ENCODE measurements at places on chromosomes 1 and 21.

DNA sequence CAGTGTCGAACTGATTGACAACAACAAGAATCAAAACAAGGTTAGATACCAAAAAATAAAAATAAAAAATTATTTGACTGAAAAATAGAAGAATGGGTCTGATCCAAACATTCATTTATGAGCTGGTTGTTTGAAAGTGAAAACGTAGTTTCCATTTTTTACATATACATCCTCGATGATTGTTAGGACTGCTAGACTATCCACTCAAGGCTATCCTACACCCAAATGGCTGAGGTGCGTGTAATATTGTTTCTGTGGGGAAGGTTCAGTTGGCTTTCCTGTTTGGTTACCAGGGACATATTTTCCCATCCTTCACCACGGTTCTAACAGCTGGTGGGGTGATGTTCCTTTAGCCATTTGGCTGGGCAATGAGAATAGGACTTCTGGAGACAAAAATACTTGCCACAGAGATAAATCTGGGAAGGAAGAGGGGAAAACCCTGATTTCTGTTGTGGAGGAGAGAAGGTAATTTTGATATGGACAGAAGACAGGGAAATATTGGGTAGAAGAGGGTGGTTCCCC is 66.3 kb downstream of the MAP3K7CL start:
- no peak for DNase-seq

GRCh38 chr21:34252751-34253150 is 111.1 kb upstream of the KCNE2 start:
- DNase-seq, result no peak

- peak; percentile 67 for DNase-seq
Observed at GRCh38 chr1:231160895-231161666, 777 bp upstream of the TRIM67 start.

DNA sequence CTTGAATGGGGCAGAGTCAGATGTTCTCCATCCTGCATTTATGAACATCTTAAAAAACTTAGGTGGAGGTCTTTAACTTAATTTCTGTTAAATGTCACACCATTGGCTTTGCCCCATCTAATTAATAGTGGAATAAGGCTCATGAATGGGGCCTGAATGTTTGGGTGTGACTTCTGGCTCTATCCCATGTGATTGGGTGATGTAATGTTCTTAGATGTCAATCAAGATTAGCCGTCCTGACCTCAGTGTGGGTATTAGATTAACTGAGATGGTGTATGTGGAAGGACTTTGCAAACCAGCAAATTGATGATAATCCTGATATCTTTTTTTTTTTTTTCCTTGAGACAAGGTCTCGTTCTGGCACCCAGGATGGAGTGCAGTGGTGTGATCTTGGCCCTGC is 38.1 kb downstream of the C1orf21 start:
- DNase-seq, result no peak

GRCh38 chr1:169348383-169349036 is 19.1 kb downstream of the NME7 start:
- peak; percentile 75 for DNase-seq

- no peak for DNase-seq
Observed at GRCh38 chr1:96520579-96520947, 201.0 kb upstream of the PTBP2 start.

GRCh38 chr1:7233237-7233540 is 447.9 kb downstream of the CAMTA1 start:
- DNase-seq, result no peak

DNA sequence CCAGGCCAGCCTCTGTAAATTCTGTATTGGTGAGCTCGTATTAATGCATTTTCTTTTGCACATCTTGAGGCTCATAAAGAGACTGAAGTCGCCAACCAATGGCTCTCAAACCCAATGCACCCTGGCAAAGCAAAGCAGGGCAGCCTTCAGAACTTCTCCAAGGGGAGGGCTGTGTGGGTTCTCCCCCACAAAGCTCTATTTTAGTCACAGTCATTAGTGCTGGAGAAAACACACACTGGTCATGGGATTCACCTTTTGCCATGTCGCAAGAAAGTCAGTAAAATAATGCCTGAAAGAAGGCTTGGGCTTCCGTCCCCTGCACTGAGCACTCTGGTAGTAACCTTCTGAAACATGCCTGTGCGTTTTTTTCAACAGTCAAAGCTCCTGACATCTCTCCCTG is 26.3 kb upstream of the ATF3 start:
- no peak for DNase-seq

GRCh38 chr1:200053646-200054045 is 26.1 kb downstream of the NR5A2 start:
- DNase-seq, result no peak

- no peak for DNase-seq
Observed at GRCh38 chr1:29396438-29397255, 160.3 kb downstream of the PTPRU start.

- DNase-seq, result peak; percentile 73
Observed at GRCh38 chr1:109112056-109112651, 1.8 kb upstream of the ELAPOR1 start.

GRCh38 chr1:15326691-15327588 is 79.9 kb downstream of the FHAD1 start:
- DNase-seq, result no peak

DNA sequence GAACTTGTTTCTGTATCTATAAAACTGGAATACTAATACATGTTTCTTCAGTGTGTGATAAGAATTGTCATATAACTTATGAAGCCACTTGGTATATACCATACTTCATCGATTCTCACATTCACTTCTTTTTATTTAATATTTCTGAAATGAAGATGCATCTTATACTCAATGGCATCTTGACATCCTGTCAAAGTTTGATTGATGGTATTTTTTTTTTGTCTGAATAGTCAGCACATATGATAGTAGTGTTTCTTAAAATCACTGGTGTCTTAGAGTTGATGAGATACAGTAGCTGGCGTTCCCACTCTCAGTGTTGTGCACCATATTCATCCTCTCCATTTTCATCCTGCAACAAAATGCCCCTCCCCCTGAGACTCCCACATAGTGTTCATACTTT is 34.4 kb upstream of the C1orf105 start:
- no peak for DNase-seq

DNA sequence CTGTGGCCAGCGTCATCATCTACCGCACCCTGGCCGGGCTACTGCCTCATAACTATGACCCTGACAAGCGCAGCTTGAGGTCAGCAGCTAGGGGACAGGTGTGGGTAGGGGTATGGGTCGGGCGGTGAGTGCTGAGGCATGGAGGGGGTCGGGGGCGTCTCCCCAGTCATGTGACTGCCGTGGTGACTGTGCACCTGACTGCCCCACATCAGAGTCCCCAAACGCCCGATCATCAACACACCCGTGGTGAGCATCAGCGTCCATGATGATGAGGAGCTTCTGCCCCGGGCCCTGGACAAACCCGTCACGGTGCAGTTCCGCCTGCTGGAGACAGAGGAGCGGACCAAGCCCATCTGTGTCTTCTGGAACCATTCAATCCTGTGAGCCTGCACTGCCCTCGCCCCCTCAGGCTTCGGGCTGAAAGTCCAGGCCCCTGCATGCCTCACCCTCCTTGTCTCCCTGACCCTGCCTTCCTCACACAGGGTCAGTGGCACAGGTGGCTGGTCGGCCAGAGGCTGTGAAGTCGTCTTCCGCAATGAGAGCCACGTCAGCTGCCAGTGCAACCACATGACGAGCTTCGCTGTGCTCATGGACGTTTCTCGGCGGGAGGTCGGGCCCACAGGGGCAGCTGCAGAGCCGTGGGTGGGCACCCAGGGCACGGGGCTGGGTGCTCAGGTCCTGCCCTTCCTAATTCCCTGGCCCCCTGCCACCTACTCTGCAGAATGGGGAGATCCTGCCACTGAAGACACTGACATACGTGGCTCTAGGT is 13.5 kb downstream of the PSRC1 start:
- no peak for DNase-seq

- DNase-seq, result no peak
Observed at GRCh38 chr1:208598021-208598420, 353.8 kb upstream of the PLXNA2 start.

DNA sequence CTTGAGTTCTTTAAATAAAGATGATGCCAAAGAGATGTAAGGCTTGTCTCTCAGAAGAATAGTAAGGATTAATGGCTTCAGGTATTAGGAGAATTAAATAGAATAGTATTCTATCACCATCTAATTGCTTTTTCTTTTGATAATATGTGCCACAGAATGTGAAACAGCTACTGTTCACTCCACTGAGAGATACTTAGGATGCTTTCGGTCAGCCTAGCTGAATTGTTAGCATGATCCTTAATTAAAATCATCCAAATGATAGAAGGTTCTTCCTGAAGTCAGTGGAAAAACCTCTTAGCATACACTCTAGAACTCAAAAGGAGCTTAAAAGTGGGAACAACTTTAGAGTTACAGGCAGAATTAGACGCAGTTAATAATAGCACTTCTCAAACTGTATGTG is 97.0 kb downstream of the RASAL2 start:
- no peak for DNase-seq

GRCh38 chr21:36125512-36126207 is 9.2 kb upstream of the CBR3 start:
- peak; percentile 76 for DNase-seq

- no peak for DNase-seq
Observed at GRCh38 chr1:173529106-173529505, 52.0 kb downstream of the PRDX6 start.

GRCh38 chr1:246169019-246169418 is 338.1 kb downstream of the SMYD3 start:
- DNase-seq, result no peak

DNA sequence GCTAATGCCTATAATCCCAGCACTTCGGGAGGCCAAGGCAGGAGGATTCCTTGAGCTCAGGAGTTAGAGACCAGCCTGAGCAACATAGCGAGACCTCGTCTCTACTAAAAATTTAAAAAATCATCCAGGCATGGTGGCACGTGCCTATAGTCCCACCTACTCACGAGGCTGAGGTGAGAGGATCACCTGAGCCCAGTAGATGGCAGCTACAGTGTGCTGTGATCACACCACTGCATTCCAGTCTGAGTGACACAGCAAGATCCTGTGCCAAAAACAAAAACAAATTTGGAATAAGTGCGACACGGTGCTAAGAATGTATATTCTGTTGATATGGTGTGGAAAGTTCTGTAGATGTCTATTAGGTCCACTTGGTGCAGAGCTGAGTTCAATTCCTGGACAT is 15.1 kb downstream of the USP33 start:
- no peak for DNase-seq

DNA sequence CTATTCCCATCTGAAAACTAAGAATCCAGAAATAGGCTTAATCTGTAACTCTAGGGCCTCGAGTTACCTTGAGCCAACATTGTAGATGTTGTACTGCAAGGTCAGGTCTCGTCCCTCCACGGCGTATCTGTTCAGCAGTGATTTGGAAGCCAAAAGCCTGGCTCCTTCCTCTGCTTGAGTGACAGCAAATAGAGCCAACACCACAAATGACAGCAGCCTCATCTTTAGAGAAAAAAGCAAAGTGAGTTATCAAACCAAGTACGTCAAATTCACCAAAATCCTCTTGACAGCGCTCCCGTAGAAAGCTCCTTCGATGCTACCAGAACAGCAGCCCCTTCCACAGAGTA is 832 bp downstream of the SSR2 start:
- no peak for DNase-seq

- DNase-seq, result no peak
Observed at GRCh38 chr1:111723871-111724270, 15.3 kb downstream of the INKA2 start.

DNA sequence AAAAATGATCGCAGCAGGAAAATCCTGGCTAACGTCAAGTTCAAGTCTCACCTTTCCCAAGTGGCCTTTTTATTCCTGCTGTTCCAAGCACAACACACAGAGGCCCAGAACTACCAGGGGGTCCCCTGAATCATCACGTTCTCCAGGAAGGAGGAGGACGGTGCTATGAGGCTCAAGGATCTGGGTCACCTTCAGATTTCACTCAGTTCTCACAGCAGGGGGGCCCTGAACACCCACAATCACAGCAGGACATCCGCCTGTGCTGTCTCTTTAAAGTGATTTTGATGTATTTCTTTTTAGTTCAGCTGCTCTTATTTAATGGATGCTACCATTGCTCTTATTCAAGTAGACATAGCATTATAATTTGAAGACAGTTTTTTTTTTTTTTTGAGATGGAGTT is 173.4 kb downstream of the HUNK start:
- DNase-seq, result no peak

GRCh38 chr1:12467570-12468286 is 150.3 kb downstream of the DHRS3 start:
- DNase-seq, result no peak

GRCh38 chr1:209875515-209875914 is 47.7 kb downstream of the UTP25 start:
- DNase-seq, result peak; percentile 91

DNA sequence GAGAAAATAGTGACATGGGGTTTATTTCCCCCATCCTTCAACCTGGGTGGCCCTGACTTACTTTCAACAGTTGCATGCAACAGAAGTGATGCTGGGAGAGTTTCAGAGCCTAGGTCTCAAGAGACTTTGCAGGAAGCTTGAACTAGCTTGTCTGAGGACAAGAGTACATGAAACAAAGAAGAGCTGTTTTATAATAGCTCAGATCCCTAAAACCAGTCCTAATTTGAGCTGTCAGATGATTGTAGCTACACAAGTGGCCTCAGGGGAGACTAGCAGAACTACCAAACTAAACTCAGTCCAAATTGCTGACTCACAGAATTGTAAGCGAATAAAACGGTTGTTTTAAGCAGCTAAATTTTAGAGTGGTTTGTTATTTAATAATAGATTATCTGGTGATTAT is 17.1 kb downstream of the RC3H1 start:
- DNase-seq, result no peak

GRCh38 chr1:242712248-242712647 is 187.8 kb upstream of the PLD5 start:
- DNase-seq, result no peak

DNA sequence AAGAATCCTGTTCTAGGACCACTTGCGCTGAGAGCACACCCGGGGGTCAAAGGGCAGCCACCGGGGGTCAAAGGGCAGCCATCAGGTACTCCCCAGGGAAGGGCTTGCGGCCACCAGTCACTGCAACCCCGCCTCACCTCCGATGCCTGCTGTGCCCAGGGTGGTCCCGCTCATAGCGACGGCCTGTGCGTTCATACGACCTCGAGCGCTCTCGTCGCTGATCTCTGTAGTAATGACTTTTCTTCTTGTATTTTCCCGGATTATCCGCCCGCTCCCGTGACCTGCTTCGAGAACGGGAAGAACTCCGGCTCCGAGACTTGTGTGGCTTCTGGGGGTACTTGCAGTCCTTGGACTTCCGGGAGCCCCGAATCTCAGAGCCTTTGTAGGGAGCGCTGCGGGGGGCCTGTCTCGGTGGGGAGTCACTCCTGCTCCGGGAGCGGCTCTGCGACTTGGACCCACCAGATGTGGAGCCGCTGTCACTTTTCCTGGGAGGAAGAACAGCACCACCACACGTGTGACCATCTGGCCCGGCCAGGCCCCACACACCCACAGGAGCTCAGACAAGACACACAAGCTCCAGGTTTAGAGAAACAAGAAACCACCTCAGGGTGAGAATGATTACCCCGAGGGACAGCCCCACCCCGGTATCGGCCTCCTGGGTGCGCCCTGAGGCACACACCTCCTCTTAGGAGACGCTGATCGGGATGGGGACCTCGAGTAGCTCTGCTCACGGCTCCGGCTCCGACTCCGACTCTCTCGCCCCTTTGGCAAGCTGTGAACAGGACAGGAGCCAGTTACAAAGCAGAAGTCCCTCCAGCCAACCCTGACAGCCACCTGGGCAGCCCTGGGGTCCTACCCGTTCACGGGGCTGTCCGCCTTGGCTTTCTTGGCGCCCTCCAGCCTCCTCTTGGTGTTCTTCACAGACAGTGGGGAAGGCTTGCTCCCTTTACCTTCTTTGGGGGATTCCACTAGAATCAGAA is 11.7 kb downstream of the CCNL2 start:
- DNase-seq, result no peak

GRCh38 chr1:166811691-166812090 is 27.6 kb upstream of the POGK start:
- no peak for DNase-seq

Measured in DMS53 (cell line).